ENCODE measurements at places on chromosomes 11 and 22.
A peak's percentile ranks its signal among the peaks of the same experiment; 100 is the strongest.

- DNase-seq, result no peak
Measured at GRCh38 chr11:73236205-73236765, 18.2 kb downstream of the P2RY2 start.

DNA sequence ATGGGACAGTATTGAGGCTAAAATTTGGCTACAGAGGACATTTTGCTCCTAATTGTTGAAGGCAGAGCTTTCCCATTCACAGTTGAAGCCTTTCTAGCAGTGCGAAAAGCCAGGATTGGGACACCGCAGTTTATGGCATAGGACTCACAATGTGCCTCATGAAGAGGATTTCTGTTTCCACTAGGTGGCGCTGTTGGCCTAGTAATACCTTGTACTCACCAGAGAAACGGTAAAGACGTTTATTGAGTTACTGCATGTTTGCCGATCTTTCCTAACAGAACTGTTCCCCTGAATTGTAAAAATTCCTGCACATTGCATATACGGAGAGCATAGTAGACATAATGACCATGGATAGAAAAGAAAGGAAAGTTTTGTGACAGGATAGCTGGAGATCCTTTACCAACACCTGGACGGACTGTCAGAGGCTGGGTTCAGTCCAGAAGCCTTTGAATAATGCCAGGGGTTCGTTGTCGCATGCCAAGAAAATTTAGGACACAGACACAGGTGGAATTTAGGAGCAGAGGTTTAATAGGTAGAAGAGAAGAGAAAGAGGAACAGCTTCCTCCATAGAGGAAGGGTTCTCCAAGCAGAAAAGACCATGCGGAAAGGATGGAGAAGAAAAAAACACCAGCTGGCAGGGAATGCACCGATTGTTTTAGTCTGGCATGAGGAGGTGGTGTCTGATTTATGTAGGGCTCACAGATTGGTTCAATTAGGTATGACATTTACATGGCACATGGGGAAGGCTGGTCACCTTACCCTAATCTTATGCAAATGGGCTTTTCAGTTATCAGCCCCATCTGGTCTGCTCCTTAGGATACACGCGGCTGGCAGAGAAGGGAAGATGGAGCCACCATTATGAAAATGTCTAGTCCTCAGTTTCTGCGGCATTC lies 10.8 kb upstream of the OR51D1 start:
- DNase-seq, result peak; percentile 88

DNA sequence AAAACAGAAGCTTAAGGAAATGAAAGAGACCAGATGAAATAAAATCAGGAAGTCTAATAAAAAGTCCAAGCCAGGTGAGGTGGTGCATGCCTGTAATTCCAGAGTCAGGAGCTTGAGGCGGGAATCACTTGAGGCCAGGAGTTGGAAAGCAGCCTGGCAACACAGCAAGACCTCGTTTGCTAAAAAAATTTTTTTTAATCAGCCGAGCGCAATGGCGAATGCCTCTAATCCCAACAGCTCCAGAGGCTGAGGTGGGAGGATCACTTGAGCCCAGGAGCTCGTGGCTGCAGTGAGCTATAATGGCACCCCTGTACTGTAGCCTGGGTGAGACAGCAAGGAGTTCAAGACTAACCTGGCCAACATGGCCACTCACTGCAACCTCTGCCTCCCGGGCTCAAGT lies 8.0 kb downstream of the RAB6A start:
- no peak for DNase-seq

DNA sequence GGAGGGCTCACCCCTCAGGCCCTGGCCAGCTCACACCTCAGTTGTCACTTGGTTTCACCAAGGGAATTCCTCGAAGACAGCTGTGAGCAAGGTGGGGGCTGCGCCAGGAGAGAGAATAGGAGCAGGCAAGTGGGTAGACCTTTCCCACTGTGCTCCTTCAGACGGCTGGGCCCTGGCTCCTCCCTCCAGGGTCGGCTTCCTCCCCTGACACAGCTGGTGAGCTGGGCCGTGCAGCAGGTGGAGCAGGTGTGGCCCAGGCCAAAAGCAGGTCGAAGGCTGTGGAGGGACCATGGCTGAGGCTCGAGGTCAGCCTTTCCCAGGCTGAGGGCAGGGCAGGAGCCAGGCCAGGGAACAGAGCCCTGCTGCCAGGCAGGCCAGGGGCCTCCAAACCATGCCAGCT lies 12.5 kb upstream of the MYRF start:
- no peak for DNase-seq

DNA sequence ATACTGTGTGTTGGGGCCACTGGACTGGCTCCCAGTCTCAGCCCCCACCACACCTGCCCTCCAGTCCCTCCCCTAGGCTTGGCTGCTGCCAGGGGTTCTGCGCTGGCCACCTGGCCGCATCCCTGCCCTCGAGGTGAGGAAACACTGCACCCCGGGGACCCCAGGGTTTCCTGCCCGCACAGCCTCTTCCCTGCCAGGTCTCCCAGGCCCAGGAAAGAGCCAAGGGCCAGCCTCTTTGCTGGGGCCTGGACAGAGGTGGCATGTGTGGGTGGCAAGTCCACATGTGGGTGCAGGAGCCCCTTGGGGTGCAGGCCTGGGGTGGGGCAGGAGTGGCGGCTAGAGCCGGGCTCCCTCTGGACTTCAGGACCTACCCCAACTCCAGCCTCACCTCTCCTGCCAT lies 2.5 kb downstream of the EPS8L2 start:
- no peak for DNase-seq

DNA sequence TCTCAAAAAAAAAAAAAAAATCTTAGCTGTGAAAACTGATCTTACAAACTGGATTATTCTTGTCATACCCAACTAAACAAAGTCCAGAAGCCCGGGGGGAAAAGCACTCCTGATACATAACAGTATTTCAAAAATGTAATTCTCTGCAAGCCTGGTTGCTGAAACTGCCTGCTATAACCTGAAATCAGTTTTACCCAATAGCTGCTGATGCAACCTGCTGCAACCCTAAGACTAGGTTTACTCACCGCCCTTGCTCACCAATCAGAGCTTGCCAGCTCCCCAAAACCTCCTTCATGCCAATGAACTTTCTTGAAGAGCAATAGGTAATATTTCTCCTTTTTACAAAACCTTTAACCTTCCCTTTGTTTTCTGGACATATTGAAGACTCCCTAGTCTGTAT lies 12.4 kb downstream of the FGF19 start:
- no peak for DNase-seq

GRCh38 chr11:45477588-45477987 lies 187.8 kb downstream of the CHST1 start:
- DNase-seq, result no peak

DNA sequence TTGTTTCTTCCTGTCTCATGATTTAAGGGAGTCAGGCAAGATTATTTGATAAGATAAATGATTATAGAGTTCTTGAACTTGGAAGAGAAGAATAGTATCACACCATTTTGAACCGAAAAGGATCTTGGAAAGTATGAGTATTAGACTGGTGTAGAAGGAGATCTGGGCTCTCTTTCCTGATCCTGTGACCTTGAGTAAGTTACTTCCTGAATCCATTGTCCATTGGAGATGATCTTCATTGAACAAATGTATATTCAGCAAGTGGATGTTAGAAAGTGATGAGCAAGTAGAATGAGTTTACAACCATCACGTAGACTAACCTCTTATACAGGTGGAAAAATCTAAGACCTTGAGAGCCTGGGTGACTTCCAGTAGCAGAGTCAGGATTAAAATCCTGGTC lies 2.0 kb downstream of the ACO2 start:
- no peak for DNase-seq

DNA sequence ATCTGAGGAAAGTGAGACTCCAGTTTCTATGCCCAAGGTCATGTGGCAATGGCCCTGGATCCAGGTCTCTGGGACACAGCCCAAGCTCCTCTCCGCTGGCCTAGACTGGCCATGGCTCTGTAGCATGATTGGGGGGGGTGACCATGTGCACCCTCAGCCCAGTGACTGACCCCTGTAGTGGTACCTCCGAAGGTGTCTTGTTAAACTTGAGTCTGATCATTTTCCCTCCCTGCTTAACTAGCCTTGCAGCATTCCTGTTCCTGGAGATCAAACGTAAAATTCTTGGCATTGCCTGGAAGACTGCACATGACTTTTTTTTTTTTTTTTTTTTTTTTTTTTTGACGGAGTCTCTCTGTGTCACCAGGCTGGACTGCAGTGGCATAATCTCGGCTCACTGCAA lies 1116.0 kb downstream of the TBC1D22A start:
- DNase-seq, result no peak

DNA sequence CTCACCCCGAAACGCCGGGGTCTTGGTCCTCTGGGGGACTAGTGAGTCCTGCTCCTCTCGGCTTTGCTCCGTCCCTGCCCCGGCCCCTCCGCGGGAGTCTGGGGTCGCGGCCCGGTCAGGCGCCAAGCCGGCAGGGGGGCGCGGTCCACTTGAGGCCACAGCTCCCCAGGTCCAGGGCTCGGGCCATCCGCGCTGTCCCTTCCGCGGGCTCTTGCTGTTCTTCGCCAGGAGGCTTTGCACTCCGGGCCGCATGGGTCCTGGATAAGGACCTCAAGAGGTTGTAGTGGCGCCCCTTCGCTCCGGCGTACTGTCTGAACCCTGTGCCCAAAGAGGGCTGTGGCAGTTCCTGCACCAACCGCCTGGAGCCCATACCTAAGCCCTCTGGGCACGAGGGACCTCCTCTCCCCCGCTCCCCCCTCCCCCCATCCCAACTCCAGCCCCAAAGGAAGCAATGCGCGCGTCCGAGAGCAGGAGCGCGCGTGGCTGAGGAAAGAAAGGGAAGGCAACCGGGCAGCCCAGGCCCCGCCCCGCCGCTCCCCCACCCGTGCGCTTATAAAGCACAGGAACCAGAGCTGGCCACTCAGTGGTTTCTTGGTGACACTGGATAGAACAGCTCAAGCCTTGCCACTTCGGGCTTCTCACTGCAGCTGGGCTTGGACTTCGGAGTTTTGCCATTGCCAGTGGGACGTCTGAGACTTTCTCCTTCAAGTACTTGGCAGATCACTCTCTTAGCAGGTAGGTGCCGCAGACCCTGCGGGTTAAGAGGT lies at the start of gene ADM:
ADM (plus strand) TSS at position 579 of the 767 bp plus-strand sequence. CDS start 628 bp downstream, outside the sequence.
- DNase-seq, result peak; percentile 63

DNA sequence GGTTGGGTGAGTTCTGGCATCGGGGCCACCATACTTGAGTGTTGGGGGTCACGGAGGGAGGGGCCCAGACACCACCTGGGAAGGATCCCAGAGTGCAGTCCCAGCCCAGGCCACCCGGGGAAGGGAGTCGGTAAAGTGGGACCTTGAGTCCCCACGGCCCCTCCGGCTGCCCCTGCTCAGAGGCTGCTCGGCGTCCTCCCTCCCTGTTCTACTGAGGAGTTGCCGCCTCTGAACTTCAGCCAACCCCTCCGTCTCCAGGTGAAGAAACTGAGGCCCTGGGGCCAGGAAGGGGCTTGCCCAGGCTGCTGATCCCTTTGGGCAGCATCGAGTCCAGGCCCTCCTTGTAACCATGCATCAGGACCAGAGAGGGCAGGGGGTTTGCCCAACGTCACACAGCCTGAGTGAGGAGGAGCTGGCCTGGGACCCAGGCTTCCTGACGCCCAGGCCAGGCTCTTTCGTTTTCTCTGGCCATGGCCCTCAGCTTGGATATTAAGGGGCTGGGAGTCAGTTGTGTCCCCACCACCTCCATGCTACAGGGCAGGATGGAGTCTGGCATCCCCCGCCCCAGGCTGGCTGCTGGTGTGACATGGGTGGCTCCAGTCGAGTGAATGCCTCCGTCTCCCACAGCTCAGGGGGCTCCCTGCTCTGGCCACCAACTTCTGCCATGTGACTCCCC lies 1.3 kb downstream of the PARVG start:
- DNase-seq, result no peak

GRCh38 chr22:42595434-42595833 lies 19.2 kb downstream of the POLDIP3 start:
- no peak for DNase-seq

GRCh38 chr11:101706541-101706940 lies 122.7 kb upstream of the TRPC6 start:
- DNase-seq, result no peak

DNA sequence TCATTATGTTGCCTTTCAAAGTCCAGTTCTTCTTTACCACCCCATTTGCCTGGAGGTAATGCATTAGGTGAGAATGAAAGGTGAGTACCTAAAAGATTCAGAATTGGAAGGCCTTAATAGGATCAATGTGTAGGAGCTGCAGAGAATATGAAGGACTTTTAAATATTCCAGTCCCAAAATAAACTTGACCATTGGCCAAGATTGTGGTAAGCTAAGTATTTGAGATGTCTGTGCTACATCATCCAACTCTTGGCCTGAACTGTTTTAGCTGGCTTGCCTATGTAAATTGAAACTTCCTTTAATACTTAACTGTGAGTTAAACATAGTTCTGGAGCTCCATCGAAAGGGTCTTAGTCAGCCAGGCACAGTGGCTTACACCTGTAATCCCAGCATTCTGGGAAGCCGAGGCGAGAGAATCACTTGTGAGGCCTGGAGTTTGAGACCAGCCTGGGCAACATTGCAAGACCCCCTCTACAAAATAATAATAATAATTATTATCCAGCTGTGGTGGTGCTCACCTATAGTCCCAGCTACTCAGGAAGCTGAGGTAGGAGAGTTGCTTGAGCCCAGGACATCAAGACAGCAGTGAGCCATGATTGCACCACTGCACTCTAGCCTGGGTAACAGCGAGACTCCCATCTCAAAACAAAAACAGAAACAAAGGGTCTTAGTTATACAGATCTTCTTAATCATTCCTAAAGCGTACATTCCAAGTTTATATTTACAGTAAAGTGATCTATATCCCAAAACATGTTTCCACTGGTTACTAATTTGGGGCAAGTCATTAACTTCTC lies 29.8 kb downstream of the MTMR3 start:
- no peak for DNase-seq

DNA sequence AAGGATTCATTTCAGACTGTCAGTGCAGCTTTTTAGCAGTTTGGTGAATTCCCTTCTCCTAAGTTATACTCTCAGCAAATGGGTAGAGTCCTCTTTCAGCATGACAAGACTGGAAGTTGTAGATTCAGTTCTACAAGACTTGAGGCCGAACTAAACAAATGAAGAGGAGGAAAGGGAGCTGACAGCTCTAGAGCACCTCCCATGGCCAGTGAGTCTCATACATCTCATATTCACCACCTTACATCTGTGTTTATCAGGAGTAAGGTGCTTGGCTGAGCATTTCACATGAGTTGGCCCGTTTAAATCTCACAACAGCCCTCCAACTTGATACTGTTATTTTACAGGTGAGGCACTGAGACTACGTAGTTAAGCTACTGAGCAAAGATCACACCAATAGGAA lies 30.4 kb downstream of the SEZ6L start:
- no peak for DNase-seq

GRCh38 chr11:14954581-14954980 lies 17.6 kb downstream of the CALCA start:
- no peak for DNase-seq

GRCh38 chr22:49192180-49192856 lies 635.4 kb downstream of the BRD1 start:
- no peak for DNase-seq

GRCh38 chr11:128260398-128260797 lies 327.0 kb downstream of the ETS1 start:
- DNase-seq, result no peak

- no peak for DNase-seq
Measured at GRCh38 chr11:112118176-112118575, 31.5 kb downstream of the SDHD start.
